ENCODE measurements at places on chromosomes 12 and 14. TPM values are rescaled to one million over a fixed set of nuclear protein-coding genes. Genes with fewer than 3 reads are reported as not detected.

Gene PSMB5
- 104 TPM for total RNA-seq

Gene TAS2R43
- 0.64 TPM for total RNA-seq

Gene RPS26
- total RNA-seq = 64.0 TPM

Gene KRT71
- not detected for total RNA-seq

Gene PROX2
- 0.11 TPM for total RNA-seq

Gene ORMDL2
- 35.6 TPM for total RNA-seq

Gene FOXM1
- 92.3 TPM for total RNA-seq

Gene FGF23
- not detected for total RNA-seq

Gene ZCCHC8
- total RNA-seq = 39.1 TPM

Gene CLEC14A
- total RNA-seq = not detected

Gene INHBE
- total RNA-seq = 1.5 TPM

Gene SERPINA6
- not detected for total RNA-seq

Gene LRRIQ1
- total RNA-seq = not detected

Gene LALBA
- total RNA-seq = not detected

Gene KRT72
- 3.2 TPM for total RNA-seq

Gene ANKRD33
- not detected for total RNA-seq

Gene SYCP3
- total RNA-seq = 0.16 TPM

Gene OR4K15
- not detected for total RNA-seq

Gene SLC6A13
- 0.16 TPM for total RNA-seq

Gene FAM222A
- 0.53 TPM for total RNA-seq

Gene TMEM229B
- total RNA-seq = 1.5 TPM

Gene PZP
- total RNA-seq = not detected

Gene RTL1
- not detected for total RNA-seq

Gene CLEC6A
- not detected for total RNA-seq

Gene SLC25A29
- 5.4 TPM for total RNA-seq

Gene CERS5
- 49.4 TPM for total RNA-seq

Gene LPAR5
- 3.5 TPM for total RNA-seq

Gene XPOT
- 179 TPM for total RNA-seq

Gene STYK1
- not detected for total RNA-seq

Gene LRTM2
- total RNA-seq = not detected

Gene FSCB
- not detected for total RNA-seq

Gene AVPR1A
- total RNA-seq = not detected

Gene CLEC1B
- total RNA-seq = not detected

Gene SERPINA12
- not detected for total RNA-seq

Gene PMCH
- total RNA-seq = 0.57 TPM

Gene CD163L1
- total RNA-seq = not detected

Gene NANOG
- not detected for total RNA-seq

Gene PXMP2
- 12.2 TPM for total RNA-seq

Gene KRT4
- total RNA-seq = not detected

Gene AQP5
- total RNA-seq = not detected

Gene STAC3
- total RNA-seq = 2.8 TPM

Gene SOX5
- total RNA-seq = 1.1 TPM

Gene DHRS2
- total RNA-seq = 3.1 TPM

Gene KCNK10
- total RNA-seq = not detected

Gene TROAP
- 64.5 TPM for total RNA-seq

Gene MMP17
- not detected for total RNA-seq

Gene LIN7A
- not detected for total RNA-seq

Gene GLT8D2
- total RNA-seq = not detected

Gene AKAP3
- 1.3 TPM for total RNA-seq

Gene ASCL1
- total RNA-seq = not detected

Gene AQP2
- not detected for total RNA-seq

Gene GLT1D1
- 0.30 TPM for total RNA-seq

Gene IGF1
- not detected for total RNA-seq

Gene POTEM
- total RNA-seq = not detected

Gene TPPP2
- total RNA-seq = not detected

Gene SLCO1B3
- not detected for total RNA-seq

Gene EGLN3
- 3.9 TPM for total RNA-seq

Gene KRT75
- not detected for total RNA-seq
